Spinal cord (tissue), 10 donors: ENCODE measurements at places on chromosomes 1 and 21. TPM values are rescaled to one million over a fixed set of nuclear protein-coding genes. Genes with fewer than 3 reads are reported as not detected.

The FAM151A gene
- total RNA-seq, result not detected

DNA sequence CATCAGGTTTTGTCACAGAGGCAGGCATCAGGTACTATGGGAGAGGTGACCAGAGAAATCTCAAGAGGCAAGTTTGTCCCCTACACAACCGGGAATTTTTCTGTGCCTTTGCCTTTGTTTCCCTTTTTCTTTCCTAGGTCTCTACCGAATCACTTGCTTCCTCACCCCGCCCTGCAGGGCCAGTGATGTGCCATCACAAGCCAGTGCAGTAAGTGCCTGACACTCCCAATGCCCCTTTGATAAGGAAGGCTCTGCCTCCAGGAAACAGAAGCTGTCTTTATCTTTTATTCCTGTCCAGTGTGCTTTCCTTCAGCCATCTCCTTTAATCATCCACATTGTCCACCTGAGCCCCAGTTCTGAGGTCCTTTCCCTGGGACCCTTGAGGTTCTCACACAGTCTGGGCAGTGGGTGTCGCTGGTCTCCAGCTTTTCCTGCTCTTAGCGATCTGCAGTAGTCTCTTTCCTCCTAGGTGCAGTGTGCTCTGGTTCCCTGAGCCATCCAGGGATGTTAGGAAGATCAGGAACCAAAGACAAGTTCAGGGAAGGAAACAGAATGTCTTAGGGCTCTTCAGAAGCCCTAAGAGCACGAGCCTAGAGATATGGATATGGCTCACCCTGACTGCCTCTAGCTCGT lies 36.6 kb downstream of the GJA5 start:
- H3K36me3 ChIP-seq, result no peaks in the 10 kb centered on the region
- H3K4me3 ChIP-seq, result no peak overlapping the region
- no peak overlapping the region for H3K27ac ChIP-seq

GRCh38 chr1:46437723-46438122 lies 43.6 kb downstream of the FAAH start:
- peaks cover 6% of the 10 kb centered on the region for H3K4me1 ChIP-seq
- DNase-seq, result no peak
- no peaks in the 10 kb centered on the region for H3K36me3 ChIP-seq
- peaks cover 4% of the 10 kb centered on the region for H3K27me3 ChIP-seq

DNA sequence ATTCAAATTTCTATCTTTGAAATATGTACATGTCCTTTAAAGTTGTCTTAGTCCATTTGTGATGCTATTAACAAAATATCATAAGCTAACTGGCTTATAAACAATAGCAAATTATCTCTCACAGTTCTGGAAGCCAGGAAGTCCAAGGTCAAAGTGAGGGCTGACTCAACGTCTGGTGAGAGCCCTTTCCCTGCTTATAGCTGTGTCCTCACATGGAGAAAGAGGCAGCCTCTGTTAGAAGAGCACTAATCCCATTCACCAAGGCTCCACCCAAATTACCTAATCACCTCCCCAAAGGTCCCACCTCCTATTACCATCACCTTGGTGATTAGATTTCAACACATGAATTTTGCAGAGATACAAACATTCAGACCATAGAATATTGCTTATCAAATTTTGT lies 450.1 kb upstream of the BEND5 start:
- H3K4me1 ChIP-seq, result no peaks in the 10 kb centered on the region
- H3K36me3 ChIP-seq, result no peaks in the 10 kb centered on the region
- H3K27ac ChIP-seq, result no peak overlapping the region
- no peak overlapping the region for H3K4me3 ChIP-seq
- no peaks in the 10 kb centered on the region for H3K27me3 ChIP-seq

DNA sequence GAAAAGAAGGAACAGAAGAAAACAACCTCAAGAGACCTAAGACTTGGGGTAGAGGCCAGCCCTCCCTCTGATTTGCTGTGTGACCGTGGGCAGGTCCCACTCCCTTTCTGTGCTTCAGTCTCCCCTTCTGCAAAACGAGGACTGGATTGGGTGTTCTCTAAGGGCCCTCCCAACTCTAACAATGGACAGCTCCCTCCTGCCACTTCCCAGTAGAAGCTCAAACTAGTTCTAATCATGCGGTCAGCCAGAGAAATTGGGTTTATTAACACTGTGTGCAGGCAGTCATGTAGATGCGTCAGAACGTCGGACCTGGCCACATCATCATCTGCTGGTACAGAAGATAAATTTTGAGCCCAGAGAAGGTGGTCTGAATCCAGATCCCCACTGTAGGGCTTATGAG lies 1.6 kb upstream of the PADI4 start:
- no peak overlapping the region for H3K27ac ChIP-seq
- H3K4me1 ChIP-seq, result peaks cover 9% of the 10 kb centered on the region
- no peak overlapping the region for H3K4me3 ChIP-seq
- H3K27me3 ChIP-seq, result no peaks in the 10 kb centered on the region

- H3K36me3 ChIP-seq, result no peaks in the 10 kb centered on the region
- no peaks in the 10 kb centered on the region for H3K27me3 ChIP-seq
- no peak overlapping the region for H3K27ac ChIP-seq
- no peak overlapping the region for H3K4me3 ChIP-seq
- no peak for DNase-seq
These were observed 35.3 kb upstream of the DIRAS3 start for GRCh38 chr1:68085752-68086151.

DNA sequence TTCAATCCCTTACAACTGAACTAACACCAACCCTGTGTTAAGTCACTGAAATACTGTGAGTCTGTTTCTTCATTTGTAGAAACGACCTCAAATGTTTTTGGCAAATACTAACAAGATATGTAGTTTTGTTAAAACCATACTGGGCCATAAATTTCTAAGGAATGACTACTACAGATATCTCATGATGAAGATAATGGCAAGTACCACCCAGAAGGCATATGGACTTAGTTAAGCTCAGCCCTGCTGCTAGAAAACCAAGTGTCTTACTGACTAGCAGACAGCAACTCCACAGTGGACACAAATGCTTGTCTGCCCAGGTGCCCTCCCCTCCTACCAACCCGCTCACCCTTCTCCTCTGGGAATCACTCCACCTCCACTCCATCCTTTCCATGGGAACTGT lies 44.5 kb upstream of the BMP8B start:
- DNase-seq, result no peak

DNA sequence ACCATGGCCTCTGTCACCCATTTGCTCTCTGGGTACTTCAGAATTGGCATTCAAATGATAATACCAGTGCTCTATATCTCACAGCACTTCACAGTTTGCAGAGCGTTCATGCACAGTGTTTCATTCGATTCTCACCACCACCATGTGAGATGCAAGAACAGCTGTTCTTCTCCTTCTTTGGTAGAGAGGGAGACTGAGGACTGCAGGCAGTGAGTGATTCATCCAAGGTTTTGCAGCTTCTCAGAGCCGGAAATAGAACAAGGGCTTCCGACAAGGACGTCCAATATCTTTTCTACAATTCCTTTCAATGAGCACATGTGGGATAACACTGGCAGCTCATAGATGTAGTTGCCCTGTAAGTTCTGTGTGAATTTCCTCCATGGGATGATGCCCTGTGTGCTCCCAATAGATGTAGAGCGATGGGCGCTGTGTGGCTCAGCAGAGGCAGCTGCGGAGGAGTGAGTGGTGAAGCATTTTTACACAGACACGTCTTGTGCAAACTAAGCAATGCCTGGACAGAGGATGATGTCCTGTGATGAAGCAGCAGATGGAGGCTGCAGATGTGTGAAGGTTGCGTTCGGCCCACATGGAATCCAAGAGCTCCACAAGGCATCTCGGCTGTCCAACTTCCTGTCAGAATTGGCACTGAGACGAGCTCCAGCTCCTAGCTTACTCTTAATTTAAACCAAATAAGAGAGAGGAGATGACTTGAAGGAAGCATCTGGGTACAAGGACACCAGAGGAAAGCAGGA lies 24.9 kb downstream of the MT1HL1 start:
- H3K36me3 ChIP-seq, result no peaks in the 10 kb centered on the region
- H3K27ac ChIP-seq, result no peak overlapping the region
- H3K4me3 ChIP-seq, result no peak overlapping the region
- H3K27me3 ChIP-seq, result no peaks in the 10 kb centered on the region

DNA sequence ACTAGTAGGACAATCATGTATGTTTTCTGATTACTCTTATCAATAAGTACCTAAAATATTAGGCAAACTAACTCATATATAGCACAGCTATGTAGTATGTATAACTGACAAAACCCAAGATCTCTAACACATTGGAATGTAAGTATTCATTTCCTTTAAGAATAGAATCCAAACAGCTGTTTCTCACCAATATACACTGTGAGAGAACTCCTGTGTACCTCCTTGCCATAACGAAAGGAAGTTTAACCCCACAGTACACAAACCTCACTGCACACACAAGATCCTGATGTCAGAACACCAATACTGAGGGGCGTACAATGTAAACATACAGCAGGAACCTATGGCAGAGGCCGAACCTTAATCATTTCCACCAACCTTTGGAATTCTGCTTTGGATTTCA lies 113.0 kb downstream of the SMYD3 start:
- H3K27ac ChIP-seq, result no peak overlapping the region
- DNase-seq, result no peak
- H3K27me3 ChIP-seq, result no peaks in the 10 kb centered on the region
- H3K4me3 ChIP-seq, result no peak overlapping the region
